ENCODE measurements at places on chromosomes 4 and X.

- DNase-seq, result no peak
These were observed 33.6 kb downstream of the TBC1D14 start for GRCh38 chr4:6943012-6943884.

GRCh38 chr4:82629238-82630000 lies 67.6 kb upstream of the TMEM150C start:
- DNase-seq, result no peak

- DNase-seq, result no peak
These were observed 52.6 kb downstream of the PCYT1B start for GRCh38 chrX:24594501-24594900.

DNA sequence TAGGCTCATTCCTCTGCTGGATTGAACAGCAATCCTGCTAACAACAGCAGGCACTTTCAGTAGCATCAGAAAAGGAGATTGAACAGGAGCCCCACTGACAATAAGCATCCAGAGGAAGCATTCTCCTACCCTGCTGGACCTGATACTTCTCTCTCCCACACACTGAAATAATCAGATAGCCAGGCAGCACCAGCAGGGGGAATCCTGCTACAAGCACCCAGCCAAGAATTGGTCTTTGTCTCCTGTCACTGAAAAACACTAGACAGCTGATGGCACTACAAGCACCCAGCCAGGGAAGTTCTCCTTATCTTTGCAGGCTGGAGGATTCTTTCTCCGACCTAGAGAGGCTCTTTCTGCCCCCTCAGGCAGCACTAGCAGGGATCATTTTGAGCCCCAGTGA lies 444.3 kb upstream of the GRIA3 start:
- no peak for DNase-seq

- DNase-seq, result no peak
These were observed 30.3 kb downstream of the TLR10 start for GRCh38 chr4:38752372-38752940.

DNA sequence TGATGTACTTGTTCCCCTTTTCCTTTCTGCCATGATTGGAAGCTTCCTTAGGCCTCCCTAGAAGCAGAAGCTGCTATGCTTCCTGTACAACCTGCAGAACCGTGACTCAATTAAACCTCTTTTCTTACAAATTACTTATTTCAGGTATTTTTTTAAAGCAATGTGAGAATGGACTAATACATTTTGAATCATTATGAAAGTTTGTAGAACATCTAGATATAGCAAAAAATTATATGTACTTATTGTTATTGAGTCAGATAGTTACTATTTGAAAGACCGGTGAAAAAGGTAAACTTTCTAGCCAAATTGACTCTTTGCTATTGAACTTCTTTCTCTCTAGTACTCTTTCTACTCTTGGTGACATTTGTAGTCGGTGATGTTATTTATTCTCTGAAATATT lies 777.3 kb upstream of the GALNTL6 start:
- DNase-seq, result no peak

Measured in NCI-H524 treated with DMSO at 0.1 percent for 48 hours (cell line).